ENCODE measurements at places on chromosomes 5 and 9.

- no peak overlapping the region for H3K27ac ChIP-seq
- H3K4me1 ChIP-seq: no peaks in the 10 kb centered on the region
- H3K4me3 ChIP-seq: no peak overlapping the region
- H3K36me3 ChIP-seq: no peaks in the 10 kb centered on the region
- H3K27me3 ChIP-seq: no peaks in the 10 kb centered on the region
- DNase-seq: no peak
Measured at GRCh38 chr5:4095918-4096630, 500.4 kb downstream of the IRX1 start.

- H3K4me3 ChIP-seq: no peak overlapping the region
- H3K27me3 ChIP-seq: no peaks in the 10 kb centered on the region
- H3K36me3 ChIP-seq: peaks cover 50% of the 10 kb centered on the region
- H3K27ac ChIP-seq: peak overlapping the region; percentile 77
- H3K4me1 ChIP-seq: peaks cover 30% of the 10 kb centered on the region
Measured at GRCh38 chr5:172223901-172224873, 30.2 kb downstream of the EFCAB9 start.

DNA sequence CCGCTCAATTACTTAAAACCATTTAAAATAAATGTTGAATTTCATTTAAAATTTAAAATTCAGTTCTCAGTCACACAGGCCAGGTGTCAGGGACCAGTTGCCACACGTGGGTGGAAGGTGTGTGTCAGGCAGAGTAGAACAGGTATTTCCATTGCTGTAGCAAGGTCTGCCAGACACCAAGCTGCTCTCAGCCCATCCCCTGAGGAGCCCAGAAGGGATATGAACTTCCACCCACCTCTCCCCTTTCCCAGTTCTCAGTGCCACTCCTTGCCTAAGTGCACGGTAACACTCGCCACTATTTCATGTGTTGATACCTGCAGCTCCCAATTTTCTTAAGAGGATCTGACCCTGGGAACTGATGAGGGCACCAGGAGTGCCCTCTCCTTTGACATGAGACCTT lies 12.7 kb downstream of the SYK start:
- no peak overlapping the region for H3K4me3 ChIP-seq
- H3K27me3 ChIP-seq: peaks cover 6% of the 10 kb centered on the region
- no peak for DNase-seq
- peaks cover 16% of the 10 kb centered on the region for H3K4me1 ChIP-seq
- H3K27ac ChIP-seq: no peak overlapping the region

DNA sequence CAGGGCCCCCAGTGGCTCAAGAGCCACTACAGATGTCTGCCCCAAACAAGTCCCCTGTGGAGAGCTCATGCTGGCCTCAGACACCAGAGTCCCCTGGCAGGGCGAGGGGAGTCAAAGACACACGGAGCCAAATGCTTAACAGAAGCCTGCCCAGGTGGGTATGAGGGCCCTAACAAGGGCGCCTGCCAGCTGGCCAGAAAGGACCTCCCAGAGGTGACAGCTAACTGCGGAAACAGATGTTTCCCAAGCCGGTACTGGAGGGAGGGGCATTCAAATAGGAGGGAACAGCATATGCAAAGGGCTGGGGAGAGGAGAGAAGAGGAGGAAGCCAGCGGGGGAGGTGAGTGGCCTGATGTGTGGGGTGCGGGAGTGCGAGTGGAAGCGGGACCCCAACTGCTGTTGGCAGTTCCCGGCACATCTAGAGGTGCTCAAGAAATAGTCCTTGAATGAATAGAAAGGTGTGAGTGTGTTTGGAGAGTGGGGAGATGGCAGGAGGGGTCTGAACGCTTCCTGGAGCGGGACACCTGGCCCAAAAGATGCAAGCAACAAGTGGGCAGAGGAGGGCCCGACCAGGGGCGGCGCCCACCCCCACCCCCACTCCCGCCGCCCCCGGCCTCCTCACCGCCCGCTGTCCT lies 824 bp downstream of the MXD3 start:
- H3K27ac ChIP-seq: no peak overlapping the region
- DNase-seq: peak; percentile 47
- H3K4me3 ChIP-seq: peak overlapping the region; percentile 89
- H3K27me3 ChIP-seq: no peaks in the 10 kb centered on the region
- H3K4me1 ChIP-seq: peaks cover 35% of the 10 kb centered on the region
- H3K36me3 ChIP-seq: peaks cover 19% of the 10 kb centered on the region

GRCh38 chr9:122946461-122947005 lies 5.7 kb downstream of the RABGAP1 start:
- H3K4me3 ChIP-seq: no peak overlapping the region
- no peaks in the 10 kb centered on the region for H3K27me3 ChIP-seq
- H3K4me1 ChIP-seq: peaks cover 63% of the 10 kb centered on the region

- no peak overlapping the region for H3K4me3 ChIP-seq
- no peaks in the 10 kb centered on the region for H3K4me1 ChIP-seq
- no peak for DNase-seq
- H3K36me3 ChIP-seq: no peaks in the 10 kb centered on the region
Measured at GRCh38 chr9:73423891-73424290, 272.2 kb downstream of the ANXA1 start.

DNA sequence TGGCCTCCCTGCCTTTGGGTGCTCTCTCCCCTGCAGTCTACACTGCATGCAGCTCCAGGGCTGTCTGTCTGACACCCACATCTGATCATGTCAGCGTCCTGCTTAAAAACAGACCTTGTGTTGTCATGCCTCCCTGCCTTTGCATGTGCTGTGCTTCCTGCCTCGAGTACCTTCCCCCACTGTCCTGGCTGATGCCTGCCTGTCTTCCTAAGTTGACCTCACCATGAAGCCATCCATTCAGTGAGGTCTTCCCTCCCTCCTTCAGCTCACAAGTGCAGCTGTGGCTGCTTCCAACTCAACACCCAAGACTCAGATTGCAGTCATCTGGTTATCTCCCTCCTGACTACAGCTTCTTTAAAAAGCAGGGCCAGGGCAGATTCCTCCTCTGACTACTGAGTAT lies 5.5 kb downstream of the ANGPTL2 start:
- H3K27me3 ChIP-seq: peaks cover 17% of the 10 kb centered on the region
- no peak for DNase-seq
- peaks cover 11% of the 10 kb centered on the region for H3K4me1 ChIP-seq

DNA sequence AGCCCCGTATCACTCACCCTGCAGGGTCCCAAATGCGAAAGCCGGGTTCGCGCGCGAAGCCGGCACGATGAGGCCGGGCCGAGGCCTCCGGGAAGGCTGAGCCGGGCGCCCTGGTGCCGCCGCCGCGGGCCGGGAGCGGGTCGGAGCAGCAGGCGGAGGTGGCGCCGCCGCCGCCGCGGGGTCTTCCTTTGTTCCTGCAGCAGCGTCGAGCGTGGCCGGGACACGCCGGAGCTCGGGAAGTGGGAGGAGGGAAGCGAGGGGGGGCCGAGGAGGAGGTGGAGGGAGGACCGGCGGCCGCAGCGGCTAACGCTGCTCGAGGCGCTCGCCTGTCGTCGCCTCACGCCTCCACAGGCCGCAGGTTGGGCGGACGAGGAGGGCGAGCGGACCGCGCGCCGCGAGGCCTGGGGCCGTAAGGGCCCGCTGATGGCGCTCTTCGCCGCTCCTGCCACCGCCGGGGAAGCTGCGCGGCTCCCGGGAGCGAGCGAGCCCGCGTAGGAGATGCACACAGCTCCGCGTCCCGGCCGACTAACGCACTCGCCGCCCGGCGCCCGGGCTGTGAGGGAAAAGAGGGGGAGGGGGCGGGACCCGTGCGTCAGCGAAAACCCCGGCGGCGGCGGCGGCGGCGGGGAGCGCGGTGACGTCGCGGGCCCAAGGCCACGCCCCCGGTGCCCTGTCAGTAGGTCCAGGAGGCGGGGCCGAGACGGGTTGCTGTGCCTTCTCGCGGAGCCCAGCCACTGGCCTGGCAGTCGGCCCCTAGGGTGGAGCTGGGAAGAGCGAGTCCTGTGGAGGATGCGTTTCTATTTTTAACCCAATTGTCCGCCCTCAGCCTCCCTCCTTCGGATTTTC lies at the start of gene ZFAND5:
ZFAND5 (minus strand) TSS at position 530 of the 846 bp plus-strand sequence. CDS start 4,430 bp downstream, outside the sequence.
- H3K27ac ChIP-seq: peak within 1 kb of the TSS; percentile 98
- peaks cover 28% of the 10 kb centered on the region for H3K36me3 ChIP-seq
- peak within 1 kb of the TSS; percentile 97 for H3K4me3 ChIP-seq
- H3K4me1 ChIP-seq: peaks cover 36% of the 10 kb centered on the region
- no peaks in the 10 kb centered on the region for H3K27me3 ChIP-seq

GRCh38 chr9:15176836-15177235 lies 130.2 kb downstream of the TTC39B start:
- H3K27me3 ChIP-seq: no peaks in the 10 kb centered on the region
- peaks cover 24% of the 10 kb centered on the region for H3K36me3 ChIP-seq
- no peak for DNase-seq

DNA sequence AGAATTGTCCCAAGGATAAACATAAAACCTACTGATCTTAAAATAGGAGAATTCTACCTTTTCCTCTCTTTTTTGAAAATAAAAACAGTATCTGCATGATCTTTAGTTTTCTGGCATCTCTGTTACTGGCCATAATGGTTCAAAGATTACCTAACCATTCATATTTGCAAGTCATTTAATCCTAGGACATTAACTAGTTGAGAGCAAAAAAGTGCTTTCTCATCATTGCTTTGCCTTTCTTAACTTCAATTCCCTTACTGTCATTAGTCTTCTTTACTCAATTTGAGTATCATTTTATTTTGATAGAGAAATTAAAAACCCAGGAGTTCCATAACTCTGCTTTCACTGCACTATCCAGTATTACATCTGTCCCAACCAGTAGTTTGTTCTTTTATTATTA lies 68.6 kb downstream of the RFX3 start:
- H3K4me3 ChIP-seq: no peak overlapping the region
- H3K36me3 ChIP-seq: peaks cover 3% of the 10 kb centered on the region
- H3K27me3 ChIP-seq: no peaks in the 10 kb centered on the region

DNA sequence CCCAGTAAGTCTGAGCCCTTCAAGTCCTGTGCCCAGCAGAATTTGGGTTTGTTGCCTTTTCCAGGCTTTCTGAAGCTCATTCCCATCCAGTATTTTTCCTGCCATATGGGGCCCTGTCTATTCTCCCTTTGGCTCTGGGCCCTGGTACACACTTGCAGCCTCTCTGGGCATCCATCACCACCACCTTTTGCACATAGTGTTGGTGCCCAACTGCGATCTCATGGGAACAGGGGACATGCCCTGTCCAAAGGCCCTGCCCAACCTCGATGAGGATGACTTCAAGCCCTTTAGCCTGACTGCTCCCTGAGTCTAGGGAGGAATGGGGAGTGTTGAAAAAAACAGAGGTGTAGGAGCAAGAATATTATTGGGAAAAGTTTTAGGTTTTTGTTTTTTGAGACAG lies 11.5 kb downstream of the RGS3 start:
- H3K27me3 ChIP-seq: no peaks in the 10 kb centered on the region
- H3K36me3 ChIP-seq: no peaks in the 10 kb centered on the region
- H3K27ac ChIP-seq: no peak overlapping the region
- no peak for DNase-seq
- H3K4me3 ChIP-seq: no peak overlapping the region

DNA sequence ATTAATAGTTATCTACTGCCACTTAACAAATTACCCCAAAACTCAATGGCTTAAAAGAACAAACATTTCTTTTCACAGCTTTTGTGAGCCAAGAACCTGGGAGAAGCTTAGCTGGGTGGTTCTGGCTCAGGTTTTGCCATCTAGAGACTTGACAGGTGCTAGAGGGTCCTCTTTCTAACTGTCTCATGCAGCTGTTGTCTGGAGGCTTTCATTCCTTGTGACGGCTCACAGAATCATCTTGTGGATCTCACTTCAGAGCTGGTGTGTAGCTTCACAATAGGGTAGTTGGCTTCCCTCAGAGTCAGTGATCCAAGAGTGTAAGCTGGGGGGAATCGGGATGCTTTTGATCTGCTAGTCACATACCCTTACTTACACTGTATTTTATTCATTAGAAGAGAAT lies 81.2 kb upstream of the APC start:
- no peak overlapping the region for H3K27ac ChIP-seq
- DNase-seq: no peak
- no peaks in the 10 kb centered on the region for H3K4me1 ChIP-seq
- H3K27me3 ChIP-seq: peaks cover 12% of the 10 kb centered on the region
- no peak overlapping the region for H3K4me3 ChIP-seq

DNA sequence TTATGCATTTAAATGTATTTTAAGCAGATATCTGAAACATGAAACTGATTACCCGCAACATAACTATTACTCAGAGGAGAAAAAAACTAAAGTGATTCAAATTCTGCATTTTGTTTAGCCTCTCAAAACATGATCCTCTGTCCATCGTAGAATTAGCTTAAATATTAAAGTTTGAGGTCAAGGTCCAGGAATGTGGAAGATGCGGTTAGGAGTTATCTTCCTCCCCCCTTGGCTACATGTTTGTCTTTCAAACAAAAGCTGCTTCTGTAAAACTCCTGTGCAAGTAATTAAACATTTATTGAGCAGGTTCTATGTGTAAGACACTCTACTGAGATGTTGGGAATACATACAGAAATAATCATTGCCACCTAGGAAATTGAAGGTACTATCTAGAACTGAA lies 175.0 kb upstream of the ISL1 start:
- H3K27me3 ChIP-seq: no peaks in the 10 kb centered on the region
- no peak for DNase-seq
- no peak overlapping the region for H3K4me3 ChIP-seq

GRCh38 chr5:38718771-38719391 lies 126.9 kb upstream of the OSMR start:
- H3K27me3 ChIP-seq: peaks cover 17% of the 10 kb centered on the region
- no peaks in the 10 kb centered on the region for H3K36me3 ChIP-seq
- no peak overlapping the region for H3K4me3 ChIP-seq
- no peaks in the 10 kb centered on the region for H3K4me1 ChIP-seq

- no peak for DNase-seq
- H3K27me3 ChIP-seq: no peaks in the 10 kb centered on the region
- no peaks in the 10 kb centered on the region for H3K4me1 ChIP-seq
- H3K27ac ChIP-seq: no peak overlapping the region
- H3K4me3 ChIP-seq: no peak overlapping the region
- H3K36me3 ChIP-seq: peaks cover 3% of the 10 kb centered on the region
Measured at GRCh38 chr5:94545870-94546625, 72.4 kb downstream of the KIAA0825 start.

- no peak overlapping the region for H3K27ac ChIP-seq
- H3K36me3 ChIP-seq: no peaks in the 10 kb centered on the region
- peaks cover 7% of the 10 kb centered on the region for H3K4me1 ChIP-seq
Measured at GRCh38 chr9:90854637-90855175, 53.1 kb downstream of the SYK start.

- no peak overlapping the region for H3K27ac ChIP-seq
- no peak overlapping the region for H3K4me3 ChIP-seq
- peaks cover 21% of the 10 kb centered on the region for H3K4me1 ChIP-seq
- H3K27me3 ChIP-seq: peaks cover 57% of the 10 kb centered on the region
Measured at GRCh38 chr5:138605254-138605972, 30.2 kb upstream of the HSPA9 start.

- H3K36me3 ChIP-seq: no peaks in the 10 kb centered on the region
- H3K4me3 ChIP-seq: no peak overlapping the region
- H3K27ac ChIP-seq: no peak overlapping the region
- no peaks in the 10 kb centered on the region for H3K4me1 ChIP-seq
Measured at GRCh38 chr5:124110942-124111341, 599.0 kb downstream of the CSNK1G3 start.

GRCh38 chr5:19492861-19493260 lies 495.1 kb downstream of the CDH18 start:
- no peak overlapping the region for H3K27ac ChIP-seq
- no peak overlapping the region for H3K4me3 ChIP-seq
- H3K36me3 ChIP-seq: no peaks in the 10 kb centered on the region
- no peaks in the 10 kb centered on the region for H3K4me1 ChIP-seq
- no peak for DNase-seq

GRCh38 chr5:45847877-45848276 lies 151.7 kb upstream of the HCN1 start:
- H3K4me3 ChIP-seq: no peak overlapping the region
- H3K4me1 ChIP-seq: no peaks in the 10 kb centered on the region
- no peaks in the 10 kb centered on the region for H3K27me3 ChIP-seq
- DNase-seq: no peak
- no peak overlapping the region for H3K27ac ChIP-seq

Measured in activated CD8-positive, alpha-beta T cell treated with anti-CD3 and anti-CD28 coated beads for 36 hours (primary cell).